ENCODE measurements at places on chromosomes 2 and 18.

- DNase-seq, result no peak
These were observed 125.9 kb downstream of the MAIP1 start for GRCh38 chr2:200081236-200081635.

GRCh38 chr2:69693775-69694450 lies 48.0 kb upstream of the ANXA4 start:
- no peak for DNase-seq

GRCh38 chr2:3513026-3513810 lies 6.1 kb downstream of the ADI1 start:
- no peak for DNase-seq

GRCh38 chr2:232592772-232593395 lies 40.5 kb upstream of the EFHD1 start:
- DNase-seq, result no peak

DNA sequence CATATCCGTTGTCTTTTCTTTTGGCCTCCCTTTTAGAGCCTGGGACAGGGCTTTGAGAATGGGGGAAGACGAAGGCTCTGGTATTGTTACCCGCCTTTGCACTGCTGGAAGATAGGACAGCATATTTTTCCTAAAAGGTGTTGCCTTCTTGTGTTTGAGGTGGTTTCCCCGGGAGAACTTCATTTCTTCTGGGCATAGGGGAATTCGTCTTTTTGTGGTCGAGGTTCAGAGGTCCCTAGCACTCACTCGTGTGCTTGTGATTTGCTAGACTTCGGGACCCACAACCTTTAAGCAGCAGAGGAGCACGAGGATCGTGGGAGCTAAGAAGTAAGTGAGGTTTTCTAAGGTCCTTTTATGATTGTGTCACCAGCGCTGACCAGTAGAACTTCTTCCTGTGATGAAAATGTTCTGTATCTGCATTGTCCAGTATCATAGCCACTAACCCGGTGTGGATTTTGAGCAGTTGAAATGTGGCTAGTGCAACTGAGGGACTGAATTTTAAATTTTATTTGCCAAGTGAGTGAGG lies 611 bp downstream of the ZNF512 start:
- no peak for DNase-seq

DNA sequence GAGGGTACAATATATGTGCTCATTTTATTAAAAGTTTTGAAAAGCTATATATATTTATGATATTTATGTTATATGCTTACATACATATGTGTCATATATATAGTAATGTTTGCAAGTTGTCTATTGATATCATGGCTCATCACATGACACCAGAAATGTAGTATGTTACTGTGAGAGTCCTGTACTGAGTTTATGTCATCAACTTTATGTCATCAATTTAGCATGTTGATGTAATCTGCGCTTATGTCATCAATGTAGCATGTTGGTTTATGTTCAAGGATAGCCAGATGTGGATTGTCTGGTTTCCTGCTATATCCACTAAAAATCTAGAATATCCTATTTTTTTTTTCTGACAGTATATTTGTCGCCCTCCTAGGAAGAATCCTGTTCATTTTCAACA lies 77.4 kb downstream of the APLF start:
- DNase-seq, result no peak

DNA sequence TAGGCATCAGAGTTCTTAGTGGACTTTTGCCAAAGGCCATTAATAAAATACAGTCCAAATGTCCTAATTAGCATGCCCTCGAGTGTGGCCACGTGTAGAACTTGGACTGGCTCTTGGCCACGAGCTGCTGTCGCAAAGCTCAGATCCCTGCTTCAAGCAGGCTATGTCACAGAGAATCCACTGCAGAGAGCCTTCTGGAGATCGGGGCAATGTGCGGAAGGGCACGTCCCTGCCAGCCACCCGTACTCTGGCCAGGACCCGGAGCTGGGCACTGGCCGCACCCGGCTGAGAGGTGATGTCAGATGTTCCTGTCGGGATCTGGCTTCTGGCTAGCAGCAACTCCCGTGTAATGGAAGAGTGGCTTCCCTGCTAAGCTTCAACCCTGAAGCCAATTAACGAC lies 432.7 kb upstream of the ID2 start:
- DNase-seq, result no peak

DNA sequence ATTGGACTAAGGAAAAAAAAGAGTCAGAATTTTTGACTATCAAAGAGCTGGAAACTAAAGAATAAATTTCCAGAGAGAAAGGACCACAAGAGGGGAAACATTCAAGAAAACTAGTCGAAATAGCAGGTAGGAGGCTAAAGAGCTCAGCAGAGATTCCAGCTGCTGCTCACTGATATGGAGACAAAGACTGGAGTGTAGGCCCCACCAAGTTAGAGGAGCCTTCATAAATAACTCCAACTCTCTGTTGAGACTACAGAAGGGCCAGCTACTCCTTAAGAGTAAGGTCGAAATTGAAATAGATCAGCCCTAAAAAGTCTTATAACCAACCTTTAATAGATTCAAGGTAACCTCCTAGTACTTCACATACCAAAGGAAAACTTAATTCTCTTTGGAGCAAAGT lies 31.1 kb downstream of the SS18 start:
- no peak for DNase-seq

DNA sequence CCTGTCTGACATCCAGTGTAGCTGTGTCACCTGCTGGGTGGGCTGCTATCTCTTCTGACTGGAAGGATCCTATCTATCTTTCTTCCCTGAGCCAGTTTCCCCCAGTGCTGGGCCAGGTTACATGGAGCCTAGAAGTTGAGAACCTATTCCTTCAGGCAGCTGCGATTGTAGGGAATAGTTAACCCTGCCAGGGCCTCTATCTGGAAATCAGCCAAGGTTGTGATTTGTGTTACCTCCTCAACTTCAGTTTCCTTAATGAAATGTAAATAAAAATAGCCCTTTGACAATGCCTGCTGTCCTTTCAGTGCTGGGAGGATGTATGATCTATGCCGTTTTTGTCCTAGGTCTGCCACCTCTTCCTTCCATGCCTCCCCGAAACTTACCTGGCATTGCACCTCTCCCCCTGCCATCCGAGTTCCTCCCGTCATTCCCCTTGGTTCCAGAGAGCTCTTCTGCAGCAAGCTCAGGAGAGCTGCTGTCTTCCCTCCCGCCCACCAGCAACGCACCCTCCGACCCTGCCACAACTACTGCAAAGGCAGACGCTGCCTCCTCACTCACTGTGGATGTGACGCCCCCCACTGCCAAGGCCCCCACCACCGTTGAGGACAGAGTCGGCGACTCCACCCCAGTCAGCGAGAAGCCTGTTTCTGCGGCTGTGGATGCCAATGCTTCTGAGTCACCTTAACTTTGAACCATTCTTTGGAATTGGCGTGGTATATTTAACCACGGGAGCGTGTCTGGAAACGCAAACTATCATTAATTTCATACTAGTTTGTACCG lies 36.6 kb downstream of the GORASP2 start:
- DNase-seq, result no peak

Measured in activated T-cell treated with anti-CD3 and anti-CD28 coated beads for 48 hours (primary cell).